ENCODE measurements at places on chromosomes 7 and 10.

- no peak for DNase-seq
These were observed 24.5 kb downstream of the RPA3 start for GRCh38 chr7:7693881-7694280.

- no peak for DNase-seq
These were observed 626.5 kb upstream of the AUTS2 start for GRCh38 chr7:68971634-68972340.

DNA sequence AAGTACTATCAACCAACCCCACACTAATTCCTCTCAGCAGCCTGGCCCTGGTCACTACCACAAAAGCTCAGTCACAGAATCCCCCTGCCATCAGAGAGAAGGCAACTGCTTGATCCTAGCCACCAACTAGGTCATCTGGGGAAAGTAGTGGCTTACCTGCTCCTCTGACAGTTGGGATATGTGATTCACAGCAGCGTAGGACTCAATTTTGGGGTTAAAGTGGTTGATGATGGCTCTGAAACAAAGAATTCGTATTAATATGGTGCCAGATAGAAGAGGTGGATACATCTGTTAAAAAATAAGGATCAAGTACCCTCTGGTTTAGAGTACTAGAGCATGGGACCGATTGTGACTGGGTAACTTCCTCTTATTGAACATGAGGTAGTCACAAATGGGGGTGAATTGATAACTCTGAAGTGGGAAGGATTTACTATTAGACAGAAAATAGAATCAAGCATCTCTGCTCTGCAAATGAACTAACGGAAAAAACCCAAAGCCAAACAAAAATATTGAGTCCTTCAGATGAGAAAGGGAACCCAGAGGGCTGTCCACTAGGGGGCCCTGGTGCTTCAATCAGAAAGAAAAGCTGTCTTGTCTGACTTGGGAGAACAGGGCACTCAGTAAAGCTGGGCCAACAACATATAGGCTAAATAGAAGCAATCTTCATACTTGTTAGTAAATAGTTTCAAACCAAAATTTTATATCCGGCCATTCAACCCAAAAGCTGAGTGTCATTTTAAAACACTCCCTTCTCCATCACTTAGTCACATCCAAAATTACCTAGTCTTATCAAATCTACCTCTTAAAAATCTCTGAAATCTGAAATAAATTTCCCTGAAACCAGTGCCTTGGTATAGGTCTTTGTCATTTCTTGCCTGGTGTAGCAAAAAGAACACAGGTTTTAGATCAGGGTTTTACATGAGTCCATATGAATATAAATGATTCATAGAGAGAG, 45.9 kb upstream of the KCNIP2 start:
- DNase-seq, result peak; percentile 80

GRCh38 chr7:4245135-4245865, 436.8 kb upstream of the FOXK1 start:
- DNase-seq, result peak; percentile 77

DNA sequence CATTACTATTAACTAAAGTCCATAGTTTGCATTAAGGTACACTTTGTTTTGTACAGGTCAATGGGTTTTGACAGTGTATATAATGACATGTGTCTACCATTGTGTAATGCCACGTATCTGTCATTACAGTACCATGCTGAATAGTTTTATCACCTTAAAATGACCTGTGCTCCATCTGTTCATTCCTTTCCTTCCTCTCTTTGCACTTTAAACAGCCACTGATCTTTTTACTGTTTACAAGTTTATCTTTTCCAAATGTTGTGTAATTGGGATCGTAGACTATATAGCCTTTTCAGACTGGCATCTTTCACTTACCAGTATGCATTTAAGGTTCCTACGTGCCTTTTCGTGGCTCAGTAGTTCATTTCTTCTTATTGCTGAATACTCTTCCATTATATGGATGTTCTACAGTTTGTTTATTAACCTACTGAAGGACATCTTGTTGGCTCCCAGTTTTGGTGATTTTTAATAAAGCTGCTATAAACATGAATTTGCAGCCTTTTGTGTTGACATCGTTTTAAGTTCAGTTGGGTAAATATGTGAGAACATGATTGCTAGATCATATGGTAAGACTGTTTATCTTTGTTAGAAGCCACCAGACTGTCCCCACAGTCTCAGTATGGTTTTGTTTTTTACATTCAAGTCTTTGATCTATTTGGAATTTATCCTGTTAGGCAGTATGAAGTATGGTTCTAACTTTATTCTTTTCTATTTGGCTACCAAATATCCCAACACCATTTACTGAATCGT, 24.7 kb downstream of the STAM start:
- DNase-seq, result no peak

DNA sequence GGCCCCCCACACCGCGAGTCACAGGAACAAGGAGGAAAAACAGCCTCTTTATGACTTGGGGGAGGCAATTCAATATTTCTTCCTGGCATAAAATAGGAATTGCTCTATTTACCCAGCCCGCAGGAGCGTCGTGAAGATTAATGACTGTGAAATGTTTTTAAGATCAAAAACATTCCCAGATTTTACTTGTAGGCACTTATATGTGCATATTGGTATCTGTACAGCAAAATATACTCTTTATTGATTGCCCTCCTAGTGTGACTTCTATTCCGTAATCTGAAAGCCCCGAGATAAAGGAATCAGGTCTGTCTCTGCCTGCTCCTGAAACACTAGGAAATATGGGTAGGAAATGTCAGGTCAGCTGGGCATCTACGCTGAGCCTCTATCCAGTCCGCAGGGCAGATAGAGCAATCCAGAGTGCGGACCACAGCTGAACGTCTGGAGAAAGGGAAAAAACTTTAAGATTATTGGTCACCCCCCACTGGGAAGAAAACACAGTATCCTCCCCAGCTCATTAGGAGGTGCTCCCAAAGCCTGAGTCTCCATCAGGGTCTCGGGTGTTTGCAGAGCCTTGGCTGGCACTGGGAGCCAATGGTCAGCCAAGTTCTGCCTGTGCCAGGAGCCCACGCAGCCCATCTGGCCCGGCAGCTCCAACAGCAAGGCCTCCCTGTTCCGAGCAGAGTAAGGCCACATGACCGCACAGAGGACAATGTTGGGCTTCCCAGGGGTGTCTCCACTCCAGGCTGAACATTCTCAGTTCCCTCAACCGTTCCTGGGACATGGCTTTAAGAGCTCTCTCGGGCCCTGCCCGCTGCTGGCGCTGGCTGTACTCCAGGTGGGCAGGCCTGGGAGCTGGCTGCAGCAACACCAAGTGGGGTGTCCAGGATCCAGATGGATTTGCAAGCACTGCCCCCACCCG, 7.7 kb downstream of the CTBP2 start:
- DNase-seq, result peak; percentile 67

GRCh38 chr10:127971963-127972615, 65.2 kb downstream of the PTPRE start:
- no peak for DNase-seq

DNA sequence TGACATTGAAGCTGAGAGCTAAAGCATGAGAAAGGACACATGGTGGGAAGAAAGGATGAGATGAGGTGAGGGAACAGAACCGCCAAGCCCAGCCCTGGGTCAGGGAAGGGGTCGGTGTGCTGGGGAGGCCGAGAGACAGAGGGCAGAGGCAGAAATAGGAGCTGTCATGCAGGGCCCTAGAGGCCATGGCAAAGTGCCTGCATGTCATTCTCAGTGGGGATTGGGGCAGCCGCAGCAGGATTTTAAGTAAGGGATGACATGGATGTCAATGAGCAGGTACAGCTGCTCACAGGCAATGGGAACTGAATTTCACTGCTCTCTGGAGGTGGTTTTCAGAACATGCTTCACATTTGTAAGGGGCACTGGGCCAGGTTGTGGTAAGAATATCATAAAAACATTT, 227.4 kb downstream of the RAB11FIP2 start:
- DNase-seq, result no peak

DNA sequence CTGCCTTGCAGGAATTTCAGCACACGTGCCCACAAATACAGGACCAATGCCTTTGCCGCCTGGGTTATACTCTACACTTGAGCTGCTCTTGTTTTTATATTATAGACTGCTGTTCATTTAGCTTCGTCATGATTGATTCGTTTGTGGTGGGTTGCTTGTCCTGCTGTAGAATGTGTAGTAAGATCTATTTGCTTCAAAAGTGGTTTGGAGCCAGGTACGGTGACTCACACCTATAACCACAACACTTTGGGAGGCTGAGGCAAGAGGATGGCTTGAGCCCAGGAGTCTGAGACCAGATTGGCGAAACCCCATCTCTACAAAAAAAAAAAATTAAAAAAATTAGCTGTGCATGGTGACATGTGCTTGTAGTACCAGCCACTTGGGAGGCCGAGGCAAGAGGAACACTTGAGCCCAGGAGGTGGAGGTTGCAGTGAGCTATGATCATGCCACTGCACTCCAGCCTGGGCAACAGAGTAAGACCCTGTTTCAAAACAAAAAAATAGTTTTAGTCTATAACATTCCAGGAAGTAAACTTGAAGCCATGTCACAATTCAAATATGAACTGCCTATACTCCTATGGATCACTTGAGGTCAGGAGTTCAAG, 9.0 kb upstream of the RHBDD2 start:
- no peak for DNase-seq

- no peak for DNase-seq
These were observed 414.2 kb upstream of the SEMA3C start for GRCh38 chr7:81333004-81333403.

DNA sequence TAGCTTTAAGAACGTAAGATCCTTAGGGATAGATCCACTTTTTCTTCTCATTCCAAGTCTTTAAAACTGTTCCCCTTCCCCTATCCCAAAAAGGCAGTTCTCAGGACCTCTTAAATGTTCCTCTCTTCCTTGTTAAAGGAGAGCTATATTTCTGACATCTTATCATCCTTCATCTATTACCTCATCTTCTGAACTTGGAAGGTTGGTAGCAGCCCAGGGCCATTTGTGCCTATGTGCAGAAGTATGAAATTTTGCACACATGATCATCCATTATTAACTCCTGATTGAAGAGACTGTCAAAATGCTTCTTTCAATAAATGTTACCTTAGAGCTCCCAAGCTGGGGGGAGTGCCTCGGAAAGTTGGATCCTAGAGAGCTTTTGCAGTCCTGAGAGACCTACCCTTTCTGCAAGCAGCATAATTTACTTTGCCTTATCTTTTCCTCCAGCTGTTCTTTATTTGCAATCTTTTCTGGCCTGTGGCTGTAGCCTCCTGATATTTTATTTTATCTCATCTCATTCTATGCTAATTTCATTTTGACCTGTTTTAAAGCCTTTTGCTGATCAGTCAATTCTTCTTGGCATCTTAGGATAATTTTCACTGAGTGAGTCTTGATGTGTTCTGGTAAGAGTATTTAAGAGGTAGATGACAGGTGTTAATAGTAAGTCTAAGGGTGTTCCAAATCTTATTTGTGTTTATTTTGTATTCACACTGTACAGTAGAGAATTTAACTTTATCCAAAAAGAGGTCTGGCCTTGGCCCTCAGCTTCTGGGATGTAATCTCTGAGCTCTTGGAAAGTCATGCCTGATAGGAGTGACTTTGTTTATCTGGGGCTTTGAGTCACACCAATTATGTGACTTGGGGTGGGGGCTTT, 135.0 kb upstream of the PDLIM1 start:
- DNase-seq, result no peak

- DNase-seq, result no peak
These were observed 1521.3 kb downstream of the REEP3 start for GRCh38 chr10:65042496-65042895.

DNA sequence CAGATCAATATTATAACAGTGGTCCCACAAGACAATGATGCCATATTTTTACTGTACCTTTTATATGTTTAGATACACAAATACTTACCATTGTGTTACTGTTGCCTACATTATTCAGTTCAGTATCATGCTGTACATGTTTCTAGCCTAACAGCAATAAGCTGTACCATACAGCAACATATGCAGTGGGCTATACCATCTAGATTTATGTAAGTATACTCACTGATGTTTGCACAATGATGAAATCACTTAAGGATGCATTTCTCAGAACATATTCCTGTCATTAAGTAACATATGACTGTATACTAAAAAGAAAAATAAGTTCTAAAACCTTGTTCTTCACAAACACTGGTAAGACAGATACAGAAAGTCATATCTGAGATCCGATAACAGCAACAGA, 468.6 kb upstream of the SEMA3A start:
- no peak for DNase-seq

DNA sequence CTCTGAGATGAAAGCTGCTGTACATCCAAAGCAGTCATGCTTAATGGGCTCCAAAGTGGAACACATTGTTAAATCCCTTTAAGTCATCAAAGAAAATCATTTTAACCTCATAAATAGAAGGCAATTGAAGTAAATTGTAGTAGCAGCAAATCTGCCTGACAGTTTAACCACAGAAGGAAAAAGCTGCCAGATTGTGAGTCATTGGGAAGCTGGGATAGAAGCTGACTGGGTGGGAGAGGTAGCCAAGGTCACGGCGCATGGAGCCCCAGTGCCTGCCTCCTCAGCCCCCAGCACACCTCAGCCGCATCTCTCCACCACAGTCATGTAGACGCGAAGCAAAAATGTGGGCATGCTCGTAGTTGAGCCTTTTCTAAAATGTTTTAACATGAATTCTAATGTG, 44.0 kb downstream of the TARP start:
- DNase-seq, result no peak

GRCh38 chr7:99380823-99381663, 6.5 kb downstream of the ARPC1B start:
- DNase-seq, result no peak

DNA sequence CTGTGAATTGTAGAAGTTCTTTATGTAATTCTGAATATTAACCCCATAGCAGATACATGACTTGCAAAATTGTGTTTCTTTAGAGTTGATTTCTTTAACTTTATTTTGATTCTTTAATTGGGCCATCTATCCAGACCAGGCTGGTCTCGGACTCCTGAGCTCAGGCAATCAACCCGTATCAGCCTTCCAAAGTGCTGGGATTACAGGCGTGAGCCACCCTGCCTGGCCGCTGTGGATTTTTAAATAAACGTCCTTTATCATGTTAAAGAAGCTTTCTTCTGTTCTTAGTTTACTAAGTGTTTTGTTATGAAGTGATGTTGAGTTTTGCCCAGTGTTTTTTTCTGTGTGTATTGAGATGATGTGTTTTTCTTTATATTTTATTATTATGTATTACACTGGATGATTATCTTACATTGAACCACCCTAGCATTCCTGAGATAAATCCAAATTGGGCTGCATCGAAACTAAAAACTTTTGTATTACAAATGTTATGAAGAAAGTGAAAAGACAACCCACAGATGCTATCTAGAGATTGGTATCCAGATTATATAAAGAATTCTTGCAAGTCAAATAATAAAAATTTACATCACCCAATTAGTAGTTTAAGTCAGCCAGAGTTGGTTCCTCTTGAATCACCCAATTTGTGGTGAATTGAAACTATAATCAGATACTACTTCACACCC, 118.1 kb downstream of the TPST1 start:
- DNase-seq, result no peak

Data from aorta (tissue), 5 donors.